Cortex of kidney (tissue), 1 donor: ENCODE measurements at places on chromosomes 13 and 19.

GRCh38 chr13:43981512-43982301 is 102.0 kb downstream of the LACC1 start:
- DNase-seq: no peak

DNA sequence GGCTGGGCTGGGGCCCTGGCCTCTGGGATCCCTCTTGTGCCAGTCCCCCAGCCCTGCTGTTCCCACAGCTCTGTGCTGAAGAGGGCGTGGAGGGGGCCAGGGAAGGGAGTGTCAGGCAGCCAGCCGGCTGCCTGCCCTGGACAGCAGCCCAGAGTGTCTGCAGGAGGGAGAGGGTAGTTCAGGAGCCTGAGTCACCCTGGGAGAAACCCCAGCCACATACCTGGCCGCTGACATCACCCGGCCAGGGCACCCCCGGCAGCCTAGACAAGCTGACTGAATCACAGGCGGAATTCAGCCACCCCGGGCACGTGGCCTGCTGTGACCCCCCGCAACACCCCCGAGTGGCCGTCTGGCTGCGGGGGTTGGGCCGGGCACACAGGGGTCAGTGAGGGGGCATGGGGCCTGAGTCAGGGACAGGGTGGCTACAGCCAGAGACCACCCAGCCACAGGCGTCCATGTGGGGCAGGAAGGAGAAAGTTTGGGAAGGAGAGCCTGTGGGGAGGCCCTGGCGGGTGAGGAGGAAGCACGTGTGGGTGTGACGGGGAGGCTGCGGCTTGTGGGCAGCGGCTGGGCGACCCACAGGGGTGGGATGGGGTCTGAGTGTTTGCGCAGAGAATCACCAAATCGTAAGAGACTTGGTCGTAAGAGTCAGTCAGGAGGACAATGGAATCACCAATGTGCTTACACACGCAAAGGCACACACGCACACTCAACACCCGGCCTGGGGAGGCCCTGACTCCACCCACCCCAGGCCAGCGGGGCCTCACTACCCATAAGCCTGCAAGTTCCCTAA is 11.9 kb upstream of the FOSB start:
- DNase-seq: no peak

DNA sequence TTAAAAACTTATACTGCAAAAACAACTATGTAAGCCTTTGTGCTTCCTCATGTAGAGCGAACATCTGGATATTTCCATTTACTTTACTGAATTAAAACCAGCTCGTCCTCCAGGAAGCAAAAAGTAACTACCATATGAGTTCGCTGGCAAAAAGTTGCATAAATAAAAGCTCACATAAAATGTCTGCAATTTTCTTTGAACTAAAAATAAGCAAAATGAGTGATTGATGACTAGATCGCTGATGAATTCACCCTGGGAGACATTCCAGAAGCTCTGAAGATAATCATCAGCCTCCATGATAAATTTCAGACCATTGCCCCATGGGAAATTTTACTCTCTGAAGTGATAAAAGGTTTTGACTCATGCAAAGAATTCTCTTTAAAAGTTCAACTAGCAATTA is 67.3 kb upstream of the SACS start:
- DNase-seq: no peak

GRCh38 chr13:38452656-38453055 is 103.0 kb downstream of the UFM1 start:
- DNase-seq: no peak

DNA sequence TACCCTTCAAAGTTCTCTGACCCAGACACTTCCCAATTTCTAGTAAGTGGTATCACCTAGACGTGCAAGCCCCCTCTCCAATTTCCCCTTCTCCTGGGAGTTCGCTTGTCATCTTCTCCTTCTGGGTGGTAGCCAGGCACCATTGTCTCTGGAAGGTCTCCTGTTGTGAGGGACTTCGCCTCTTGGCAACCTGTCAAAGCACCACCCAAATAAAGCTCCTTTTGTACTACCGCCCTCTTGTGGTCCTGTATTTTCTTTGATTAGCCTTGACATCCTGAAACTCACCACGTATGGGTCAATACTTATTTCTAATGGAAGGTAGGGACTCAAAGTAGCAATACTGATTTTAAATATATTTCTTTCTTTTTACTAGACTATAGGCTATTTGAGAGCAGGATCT is 8.2 kb downstream of the GPC5 start:
- DNase-seq: no peak

- no peak for DNase-seq
Observed at GRCh38 chr13:77522444-77522843, 13.1 kb upstream of the SCEL start.

DNA sequence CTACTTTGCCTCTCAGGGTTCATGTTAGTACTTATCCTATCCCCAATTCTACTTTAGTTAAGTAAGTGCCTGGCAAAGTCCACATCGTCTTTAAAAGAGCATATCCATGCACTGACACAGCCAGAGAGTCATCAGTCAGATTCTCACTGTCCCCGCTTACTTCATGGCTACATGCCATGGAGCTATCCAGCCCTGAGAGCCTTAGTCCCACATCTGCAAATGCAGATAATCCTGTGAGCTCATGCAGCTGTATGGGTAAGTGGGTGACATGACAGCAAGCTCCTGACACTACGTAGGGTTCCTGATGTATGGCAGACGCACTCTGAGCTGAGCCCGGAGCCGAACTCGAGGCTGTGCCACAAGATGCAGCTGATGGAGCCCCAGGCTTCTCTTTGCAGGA is 661.5 kb downstream of the LIG4 start:
- DNase-seq: no peak

DNA sequence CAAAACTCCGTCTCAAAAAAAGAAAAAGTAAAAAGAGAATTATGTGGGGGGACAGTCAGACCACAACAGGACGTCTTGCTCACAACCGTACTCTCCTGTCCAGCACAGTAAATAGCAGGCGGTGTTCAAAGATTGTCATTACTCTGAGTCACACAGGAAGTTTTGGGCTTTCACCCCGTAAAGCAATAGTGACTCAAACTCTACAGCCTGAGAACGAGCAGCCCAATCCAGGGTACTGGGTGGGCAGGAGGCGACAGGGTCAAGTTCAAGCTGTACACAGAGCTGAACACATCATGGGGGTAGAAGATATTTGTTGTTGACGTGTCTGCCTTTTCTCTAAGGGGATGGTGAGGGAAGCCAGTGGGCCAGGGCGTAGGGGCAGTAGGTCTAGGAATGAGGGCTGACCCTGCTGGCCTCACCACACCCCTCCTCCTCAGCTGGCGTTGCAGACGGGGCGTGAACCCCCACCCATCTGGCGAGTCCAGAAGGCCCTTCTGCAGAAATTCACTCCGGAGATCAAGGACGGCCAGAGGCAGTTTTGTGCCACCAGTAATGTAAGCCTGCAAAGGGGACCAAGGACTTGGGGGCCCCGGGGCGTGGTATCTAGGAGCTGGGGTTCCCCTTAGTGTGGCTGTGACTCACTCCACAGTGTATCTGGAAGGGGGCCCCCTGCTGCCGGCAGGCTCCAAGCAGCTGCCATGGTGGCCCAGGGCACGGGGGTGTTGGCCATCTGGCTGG is 23.3 kb downstream of the PRR12 start:
- DNase-seq: no peak

GRCh38 chr13:111228262-111229144 is 91.9 kb upstream of the TEX29 start:
- no peak for DNase-seq

DNA sequence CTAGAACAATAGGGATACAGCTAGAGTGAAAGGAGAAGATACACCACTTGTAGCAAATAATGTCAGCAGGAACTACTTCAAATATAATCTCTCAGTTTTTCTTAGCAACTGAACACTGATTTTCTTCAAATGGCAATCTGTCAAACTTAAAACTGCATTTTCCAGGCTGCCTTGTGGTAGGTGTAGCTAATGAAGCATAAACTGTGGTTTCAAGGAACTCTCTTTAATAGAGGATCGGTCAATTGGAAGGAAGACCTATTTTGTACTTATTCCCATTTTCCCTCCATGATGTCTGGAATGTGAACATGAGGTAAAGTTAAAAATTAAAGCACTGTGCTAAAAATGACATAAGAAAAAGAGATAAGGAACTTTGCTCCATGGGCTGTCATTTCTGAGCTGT is 1261.9 kb downstream of the PCDH17 start:
- no peak for DNase-seq

- DNase-seq: no peak
Observed at GRCh38 chr19:17504030-17504429, 7.4 kb upstream of the PGLS start.

- no peak for DNase-seq
Observed at GRCh38 chr19:35629332-35629633, 447 bp downstream of the RBM42 start.

DNA sequence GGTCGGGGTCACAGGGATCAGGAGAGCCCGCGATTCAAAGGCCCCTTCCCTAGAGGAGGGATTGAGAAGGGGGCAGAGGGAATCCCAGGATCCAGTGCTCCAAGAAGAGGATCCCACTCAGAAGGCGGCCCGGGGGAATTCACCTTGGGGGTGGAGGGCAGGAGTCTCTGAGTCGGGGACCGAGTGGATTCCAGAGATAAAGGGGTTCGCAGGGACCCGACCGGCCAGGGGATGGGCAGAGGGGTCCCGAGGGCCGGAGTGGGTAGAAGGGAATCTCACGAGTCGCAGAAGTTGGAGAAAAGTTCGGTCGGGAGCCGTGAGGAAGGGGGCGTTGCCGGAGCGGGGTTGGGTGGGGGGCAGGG is 261 bp downstream of the PRKD2 start:
- no peak for DNase-seq

- no peak for DNase-seq
Observed at GRCh38 chr19:7674010-7675005, 2.6 kb upstream of the MCEMP1 start.

- no peak for DNase-seq
Observed at GRCh38 chr19:36246006-36246481, 31.1 kb downstream of the ZNF146 start.

- no peak for DNase-seq
Observed at GRCh38 chr13:48184260-48184659, 48.7 kb upstream of the ITM2B start.

DNA sequence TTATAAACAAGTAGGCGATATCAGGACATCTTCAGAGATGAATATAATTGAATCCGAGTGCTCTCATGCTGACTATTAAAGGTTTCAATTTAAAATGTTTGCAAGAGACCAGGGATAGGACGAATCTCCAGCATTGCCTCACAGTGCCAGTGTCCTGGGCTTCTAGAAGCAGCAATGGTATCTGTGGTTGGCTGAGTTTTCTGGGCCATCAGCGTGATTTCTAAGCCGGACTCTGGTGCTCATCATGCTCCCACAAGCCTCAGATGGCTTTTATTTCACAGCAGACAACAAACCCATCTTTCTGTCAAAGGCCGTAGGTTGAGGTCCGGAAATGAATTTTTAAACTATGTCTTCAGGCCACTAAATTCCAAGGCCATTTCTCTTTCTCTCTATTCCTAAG is 187.7 kb downstream of the FOXO1 start:
- no peak for DNase-seq

DNA sequence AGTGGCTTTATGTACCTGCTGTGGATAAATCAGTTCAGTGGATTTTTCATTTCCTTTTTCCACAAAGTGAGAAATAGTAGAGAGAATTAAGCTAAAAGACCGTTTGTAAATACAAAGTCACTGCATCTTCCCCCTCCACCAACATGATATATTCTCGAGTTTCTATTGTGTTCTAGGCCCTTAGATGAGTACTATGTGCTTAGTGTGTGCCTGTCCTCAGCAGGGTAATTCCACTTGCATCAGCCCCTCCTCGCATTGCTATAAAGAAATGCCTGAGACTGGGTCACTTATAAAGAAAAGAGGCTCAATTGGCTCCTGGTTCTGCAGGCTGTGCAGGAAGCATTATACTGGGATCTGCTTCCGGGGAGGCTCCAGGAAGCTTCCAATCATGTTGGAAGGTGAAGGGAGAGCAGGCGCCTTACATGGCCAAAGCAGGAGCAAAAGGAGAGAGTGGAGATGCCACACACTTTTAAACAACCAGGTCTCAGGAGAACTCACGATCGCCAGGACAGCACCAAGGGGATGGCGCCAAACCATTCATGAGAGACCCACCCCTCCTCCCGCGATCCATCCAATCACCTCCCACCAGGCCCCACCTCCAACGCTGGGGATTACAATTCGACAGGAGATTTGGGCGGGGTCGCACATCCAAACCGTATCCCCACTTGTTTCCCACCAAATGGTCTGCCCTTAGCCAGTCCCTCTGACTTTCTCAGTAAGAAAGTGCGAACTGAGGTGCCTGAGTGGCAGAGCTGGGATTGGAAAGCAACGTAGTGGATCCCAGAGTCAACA is 102.3 kb upstream of the ABCC4 start:
- no peak for DNase-seq

DNA sequence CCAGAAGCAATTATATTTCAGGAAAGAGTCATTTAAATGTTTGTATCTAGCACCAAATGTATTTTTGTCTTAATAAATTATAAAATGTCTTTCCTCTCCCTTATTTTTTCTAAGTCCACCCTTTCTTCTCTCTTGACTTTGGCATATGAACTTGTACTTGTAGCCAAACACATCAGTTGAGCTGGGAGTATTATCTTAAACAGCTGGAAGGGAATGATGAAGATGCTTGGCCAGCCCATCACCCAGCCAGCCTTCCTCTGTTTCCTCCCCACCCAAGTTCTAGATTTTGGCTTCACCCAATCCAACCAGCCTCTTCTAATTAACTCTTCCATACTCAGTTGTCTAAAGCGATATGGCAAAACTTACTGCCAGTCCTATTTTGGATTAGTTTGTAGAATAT is 272.5 kb downstream of the ENOX1 start:
- DNase-seq: no peak

GRCh38 chr19:58060231-58060630 is 1.1 kb downstream of the ZNF135 start:
- DNase-seq: no peak

GRCh38 chr19:29485293-29485692 is 40.5 kb upstream of the VSTM2B start:
- no peak for DNase-seq

DNA sequence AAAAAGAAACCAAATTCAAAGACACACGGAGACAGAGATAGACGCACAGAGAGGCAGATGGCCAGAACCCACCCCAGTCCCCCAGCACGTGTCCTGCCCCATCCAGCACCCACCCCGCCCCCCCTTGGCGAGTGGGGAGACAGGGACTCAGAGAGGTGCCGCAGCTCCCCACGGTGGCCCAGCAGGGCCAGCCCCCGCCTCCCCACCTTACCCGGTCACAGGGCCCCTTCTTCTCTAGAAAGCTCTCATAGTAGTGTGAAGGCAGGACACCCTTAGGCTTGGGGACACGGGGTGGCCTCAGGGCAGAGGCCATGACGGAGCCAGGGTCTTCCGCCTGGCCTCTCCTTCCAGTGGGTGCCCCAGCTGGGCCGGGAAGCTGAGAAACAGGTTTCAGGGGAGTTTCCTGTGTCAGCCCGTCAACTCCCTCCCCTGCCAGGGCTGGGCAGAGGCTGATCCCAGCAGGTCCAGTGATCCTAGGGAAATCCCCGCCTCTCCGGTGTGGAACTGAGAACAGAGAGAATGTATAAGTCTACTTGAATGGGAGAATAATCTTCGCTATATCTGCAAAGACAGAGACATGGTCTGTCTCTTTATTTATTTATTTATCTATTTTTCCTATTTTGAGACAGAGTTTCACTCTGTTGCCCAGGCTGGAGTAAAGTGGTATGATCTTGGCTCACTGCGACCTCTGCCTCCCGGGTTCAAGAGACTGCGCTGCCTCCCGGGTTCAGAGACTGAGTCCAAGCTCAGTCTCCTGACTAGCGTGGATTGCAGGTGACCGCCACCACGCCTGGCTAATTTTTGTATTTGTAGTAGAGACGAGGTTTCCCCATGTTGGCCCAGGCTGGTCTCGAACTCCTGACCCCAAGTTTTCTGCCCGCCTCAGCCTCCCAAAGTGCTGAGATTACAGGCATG is at the start of gene STAP2:
TSS of gene STAP2 (minus strand) at position 387 of the 915 bp plus-strand sequence. CDS start at position 313, 74 bp downstream.
- no peak for DNase-seq
